H7 (cell line): ENCODE measurements at places on chromosomes 5 and 9. TPM values are rescaled to one million over a fixed set of nuclear protein-coding genes. Genes with fewer than 3 reads are reported as not detected.

The PCDHA6 gene
- 0.30 and 0.42 TPM in 2 replicates for total RNA-seq

The CMBL gene
- 5.2 and 5.3 TPM in 2 replicates for total RNA-seq

The ZNF883 gene
- total RNA-seq: 0.21 TPM in 1 of 2 replicates, not detected in the other

The CTXN3 gene
- total RNA-seq: not detected in 2 replicates
